CD4-positive, alpha-beta T cell treated with Interleukin-6 at 100 ng/mL for 8 hours (primary cell): ENCODE measurements at places on chromosomes 7 and 10.

DNA sequence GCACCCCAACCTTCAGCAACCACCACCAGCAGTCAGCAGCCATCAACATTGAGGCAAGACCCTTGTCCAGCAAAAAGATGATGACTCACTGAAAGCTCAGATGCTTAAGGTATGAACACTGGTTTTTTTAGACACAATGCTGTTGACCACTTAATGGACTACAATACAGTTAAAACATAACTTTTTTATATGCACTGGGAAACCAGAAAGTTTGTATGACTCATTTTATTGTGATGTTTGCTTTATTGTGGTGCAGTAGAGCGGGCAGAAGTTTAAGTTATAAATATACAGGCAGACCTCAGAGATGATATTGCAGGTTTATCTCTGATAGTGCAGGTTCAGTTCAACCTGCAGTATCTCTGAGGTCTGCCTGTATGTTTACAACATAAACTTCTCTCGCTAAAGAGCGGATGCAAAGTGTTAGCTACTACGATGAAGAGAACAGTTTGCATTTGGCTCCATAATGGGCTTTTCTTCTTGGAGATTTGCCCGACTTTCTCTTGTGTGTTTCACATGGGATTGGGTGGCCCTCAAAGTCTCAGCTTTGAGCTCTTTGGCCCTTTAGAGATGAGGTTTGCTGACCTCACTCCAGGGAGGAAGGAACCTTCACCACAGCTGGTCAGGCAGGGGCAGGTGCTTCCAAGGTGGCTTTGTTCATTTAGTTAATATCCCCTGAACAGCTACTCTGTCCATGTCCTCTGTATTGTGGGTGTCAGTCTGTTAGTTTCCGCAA is 84.4 kb upstream of the SHH start:
- no peak for DNase-seq

DNA sequence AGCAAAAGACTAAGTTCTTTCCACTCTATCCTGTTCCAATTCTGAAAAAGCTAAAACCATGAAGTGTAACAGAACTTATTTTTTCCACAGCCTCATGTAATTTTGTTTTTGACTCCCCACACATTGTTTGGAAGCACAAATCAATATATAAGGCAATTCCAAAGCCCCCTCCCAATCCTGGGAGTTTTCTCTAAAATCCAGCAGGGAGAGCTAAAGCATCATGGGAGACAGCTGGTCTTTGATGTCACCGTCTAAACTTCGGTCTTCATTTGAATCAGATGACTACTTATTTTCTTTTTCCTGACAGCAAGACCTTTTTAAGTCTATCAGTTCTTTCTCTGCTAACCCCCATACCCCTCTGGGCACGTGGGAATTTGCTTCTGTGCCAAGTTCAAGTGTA is 33.3 kb upstream of the PON1 start:
- DNase-seq: no peak

DNA sequence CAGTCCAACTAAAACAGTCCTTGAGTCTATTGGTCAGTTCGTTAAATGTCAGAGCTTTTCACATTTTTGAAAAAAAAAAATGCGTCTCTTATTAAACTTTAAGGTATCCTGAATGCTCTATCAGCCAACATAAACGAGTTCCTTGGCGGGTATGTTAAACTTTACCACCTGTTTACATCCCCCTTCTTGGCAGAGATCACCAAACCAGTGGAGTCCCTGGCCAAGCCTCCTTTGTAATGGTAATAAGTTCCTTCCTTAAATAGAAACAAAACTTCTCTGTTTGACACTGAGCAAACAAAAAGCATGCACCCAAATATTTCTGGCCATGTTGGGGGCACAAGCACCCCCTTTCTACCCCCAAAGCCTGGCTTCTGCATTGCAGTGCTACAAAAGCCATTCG is 3.2 kb downstream of the TRIL start:
- no peak for DNase-seq

- DNase-seq: no peak
Measured at GRCh38 chr7:143434660-143435059, 8.6 kb upstream of the TAS2R60 start.

- no peak for DNase-seq
Measured at GRCh38 chr10:76632767-76633051, 1004.9 kb downstream of the KCNMA1 start.

DNA sequence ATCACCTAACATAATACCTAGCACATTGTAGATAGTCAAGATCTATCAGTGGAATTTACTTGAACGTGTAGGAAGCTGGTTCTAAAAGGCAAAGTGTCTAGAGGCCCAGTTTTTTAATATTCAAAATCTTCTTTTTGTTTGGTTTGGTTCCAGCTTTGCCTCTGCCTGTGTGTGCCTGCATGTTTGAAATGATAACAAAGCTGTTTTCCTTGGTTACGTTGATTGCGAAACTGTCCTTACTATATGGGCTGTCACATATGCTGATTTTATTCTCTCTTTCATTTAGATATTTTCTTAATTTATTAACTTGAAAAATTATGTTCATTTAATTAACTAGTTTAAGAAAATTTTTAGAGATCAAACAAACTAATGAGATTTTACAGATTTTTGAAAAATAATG is 237.3 kb downstream of the SEMA3A start:
- DNase-seq: no peak

GRCh38 chr7:13560441-13560840 is 429.0 kb downstream of the ETV1 start:
- no peak for DNase-seq

GRCh38 chr10:69279110-69279509 is 814 bp downstream of the HK1 start:
- no peak for DNase-seq

DNA sequence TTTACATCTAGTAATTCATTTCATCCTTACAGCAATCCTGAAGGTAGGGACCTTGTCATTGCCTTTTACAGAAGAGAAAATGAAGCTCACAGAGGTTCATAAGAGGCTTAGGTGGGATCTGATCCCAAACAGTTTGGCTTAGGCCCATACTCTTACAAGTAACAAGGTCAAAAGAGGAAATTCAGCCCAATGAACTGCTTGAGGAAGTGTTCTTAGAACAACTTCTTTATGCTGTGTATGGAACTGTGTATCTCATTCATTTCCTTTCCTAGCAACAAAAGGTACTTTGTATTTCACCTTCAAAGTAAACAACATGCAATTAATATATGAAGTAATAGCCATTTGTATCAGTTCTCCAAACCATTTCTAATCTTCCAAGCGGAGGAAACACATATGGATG is 79.3 kb downstream of the AVL9 start:
- DNase-seq: no peak

DNA sequence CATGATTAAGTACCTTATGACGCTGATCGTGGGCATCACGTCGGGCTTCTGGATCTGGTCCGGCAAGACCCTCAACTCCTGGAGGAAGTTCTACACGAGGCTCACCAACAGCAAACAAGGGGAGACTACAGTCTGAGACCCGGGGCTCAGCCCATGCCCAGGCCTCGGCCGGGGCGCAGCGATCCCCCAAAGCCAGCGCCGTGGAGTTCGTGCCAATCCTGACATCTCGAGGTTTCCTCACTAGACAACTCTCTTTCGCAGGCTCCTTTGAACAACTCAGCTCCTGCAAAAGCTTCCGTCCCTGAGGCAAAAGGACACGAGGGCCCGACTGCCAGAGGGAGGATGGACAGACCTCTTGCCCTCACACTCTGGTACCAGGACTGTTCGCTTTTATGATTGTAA is 2.5 kb downstream of the FZD1 start:
- no peak for DNase-seq

- DNase-seq: no peak
Measured at GRCh38 chr10:54869022-54869421, 68.0 kb upstream of the PCDH15 start.

GRCh38 chr10:81450651-81451050 is 424.3 kb upstream of the NRG3 start:
- no peak for DNase-seq

GRCh38 chr10:81848514-81848913 is 26.5 kb upstream of the NRG3 start:
- no peak for DNase-seq

DNA sequence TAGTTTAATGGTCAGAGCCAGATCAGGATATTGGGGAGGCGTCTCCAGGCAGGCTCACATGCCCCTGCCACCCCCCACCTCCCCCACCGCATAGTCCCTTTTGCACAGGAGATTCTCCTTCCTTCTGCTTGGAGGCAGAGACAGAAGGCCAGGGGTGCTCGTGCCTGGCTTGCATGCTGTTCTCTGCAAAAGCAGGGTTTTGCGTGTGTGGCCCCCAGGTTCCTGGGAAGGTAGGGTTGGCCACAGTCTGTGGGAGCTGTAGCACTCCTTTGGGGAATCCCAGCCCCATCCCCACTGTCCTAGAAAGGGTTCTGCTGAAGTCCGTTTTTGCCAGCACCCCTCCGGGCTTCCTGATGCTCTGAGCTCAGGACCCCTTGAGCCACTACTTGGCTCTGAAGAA is 1.9 kb upstream of the TCERG1L start:
- no peak for DNase-seq

- peak; percentile 31 for DNase-seq
Measured at GRCh38 chr7:100799037-100799896, 28.1 kb downstream of the EPHB4 start.

GRCh38 chr7:136180984-136181383 is 203.8 kb upstream of the MTPN start:
- DNase-seq: no peak

DNA sequence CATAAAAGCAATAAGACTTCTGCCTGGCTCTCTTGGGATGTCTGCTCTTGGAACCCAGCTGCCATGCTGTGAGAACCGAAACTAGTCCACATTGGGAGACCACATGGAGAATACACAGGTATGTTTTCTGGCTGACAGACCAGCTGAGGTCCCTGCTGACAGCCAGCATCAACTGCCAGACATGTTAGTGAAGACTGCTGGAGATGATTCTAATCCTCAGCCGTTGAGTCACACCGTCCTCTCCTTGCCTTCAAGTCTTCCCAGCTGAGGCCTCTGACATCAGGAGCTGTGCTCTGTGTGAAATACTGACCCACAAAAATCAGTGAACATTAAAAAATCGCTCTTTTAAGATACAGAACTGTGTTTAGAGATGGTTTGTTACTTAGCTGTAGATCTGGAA is 36.9 kb upstream of the AGR2 start:
- DNase-seq: no peak

GRCh38 chr7:111268941-111269340 is 178.0 kb downstream of the LRRN3 start:
- DNase-seq: no peak

GRCh38 chr7:83807774-83808173 is 158.8 kb upstream of the SEMA3E start:
- DNase-seq: no peak
